ENCODE measurements at places on chromosomes 3 and 15.

DNA sequence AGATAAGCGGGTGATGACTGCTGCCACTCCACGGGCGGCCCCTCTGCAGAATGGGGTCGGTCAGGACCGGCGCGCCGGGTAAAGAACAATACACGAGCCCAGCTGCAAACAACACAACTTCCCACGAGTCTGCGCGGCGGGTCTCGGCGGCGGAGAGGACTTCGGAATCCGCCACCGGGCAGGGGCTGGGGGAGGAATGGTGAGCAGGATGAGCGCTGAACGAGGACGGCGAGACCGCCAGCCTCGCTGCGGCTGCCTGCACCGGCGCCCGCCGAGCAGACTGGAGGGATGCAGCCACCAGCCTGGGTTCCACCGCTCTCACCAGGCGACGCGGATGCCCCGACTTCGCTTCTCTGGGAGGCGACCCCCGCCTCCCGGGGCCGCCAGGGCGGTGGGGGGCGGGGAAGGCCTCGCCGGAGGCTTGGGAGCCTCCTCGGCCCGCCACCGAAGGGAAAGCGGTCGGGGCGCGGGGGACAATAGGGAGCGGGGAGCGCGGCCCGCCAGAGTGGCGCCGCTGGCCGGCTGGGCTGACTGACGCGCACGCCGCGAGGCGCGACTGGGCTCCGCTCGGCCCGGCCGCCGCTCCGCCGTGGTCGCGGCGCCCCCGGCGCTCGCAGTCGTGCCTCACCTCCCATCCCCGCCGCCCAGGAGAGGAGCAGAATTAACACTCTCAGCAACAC lies 515 bp downstream of the ADAM10 start:
- DNase-seq = peak; percentile 12

DNA sequence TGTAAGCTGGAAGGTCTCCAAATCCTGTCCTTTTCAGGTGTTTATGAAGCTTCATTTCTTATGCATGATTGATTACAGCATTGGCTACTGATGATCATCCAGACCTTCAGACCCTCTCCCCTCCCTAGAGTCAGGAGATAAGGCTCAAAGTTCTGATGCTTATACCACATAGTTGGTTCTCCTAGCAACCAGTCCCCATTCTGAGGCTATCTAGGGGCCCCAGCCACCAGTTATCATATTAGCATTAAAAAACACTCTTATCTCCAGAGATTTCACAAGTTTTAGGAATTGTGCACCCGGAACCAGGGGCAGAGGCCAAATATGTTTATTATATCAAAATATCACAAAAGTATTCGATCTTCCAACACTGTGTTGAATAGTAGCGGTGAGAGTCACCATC lies 953.1 kb downstream of the FHIT start:
- no peak for DNase-seq

DNA sequence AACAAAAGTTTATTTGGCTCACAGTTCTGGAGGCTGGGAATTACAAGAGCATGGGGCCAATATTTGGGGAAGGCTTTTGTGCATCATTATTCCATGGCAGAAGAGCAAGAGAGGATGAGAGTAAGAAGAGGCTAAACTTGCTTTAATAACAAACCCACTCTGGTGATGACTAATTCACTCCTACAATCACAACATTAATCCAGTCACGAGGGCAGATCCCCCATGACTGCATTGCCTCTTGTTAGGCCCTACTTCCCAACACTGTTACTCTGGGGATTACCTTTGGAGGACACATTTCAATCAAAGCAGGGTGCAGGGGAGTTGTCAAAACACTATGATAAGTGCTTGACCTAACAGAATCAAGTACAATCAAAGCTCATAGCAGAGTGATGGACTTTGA lies 181.7 kb downstream of the BBX start:
- no peak for DNase-seq

DNA sequence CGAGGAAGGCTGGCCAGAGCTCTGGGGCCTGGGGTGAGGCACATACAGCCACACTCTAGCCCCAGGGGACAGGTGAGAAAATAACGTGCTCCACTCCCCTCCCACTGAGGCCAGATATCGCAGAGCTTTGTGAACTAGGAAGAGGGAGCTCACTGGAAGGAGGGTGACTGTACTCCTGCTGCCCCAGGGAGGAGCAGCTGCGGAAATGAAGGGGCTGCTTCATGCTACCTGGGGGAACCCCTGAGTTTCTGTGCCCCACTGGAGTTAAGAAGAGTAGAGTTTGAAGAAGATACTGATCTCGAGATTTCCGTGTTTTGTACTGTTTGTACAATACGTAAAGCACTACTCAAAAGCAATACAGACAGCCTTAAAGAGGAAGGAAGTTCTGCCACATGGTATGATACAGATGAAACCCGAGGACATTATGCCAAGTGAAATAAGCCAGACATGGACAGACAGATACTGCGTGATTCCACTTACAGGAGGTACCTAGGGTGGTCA lies 44.6 kb downstream of the CMTM6 start:
- DNase-seq = no peak

DNA sequence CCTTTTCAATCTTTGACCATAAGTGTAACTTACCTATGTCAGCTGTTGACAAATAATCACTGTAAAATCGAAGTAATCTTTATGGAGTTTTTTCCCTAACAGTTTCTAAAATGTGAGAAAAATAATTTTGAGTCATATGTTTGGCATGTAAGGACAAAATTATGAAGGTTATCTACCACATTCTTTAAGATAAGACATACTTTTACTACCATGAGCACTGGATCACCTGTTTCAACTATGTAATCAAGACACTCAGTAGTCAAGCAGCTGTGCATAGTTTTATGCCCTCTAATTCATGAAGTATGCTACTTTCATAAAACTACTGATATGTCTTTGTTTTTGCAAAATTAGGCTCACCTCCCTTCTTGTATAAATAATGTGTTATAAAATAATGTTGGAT lies 12.1 kb downstream of the FGF7 start:
- no peak for DNase-seq

GRCh38 chr3:134597390-134597970 lies 53.3 kb downstream of the KY start:
- peak; percentile 71 for DNase-seq

DNA sequence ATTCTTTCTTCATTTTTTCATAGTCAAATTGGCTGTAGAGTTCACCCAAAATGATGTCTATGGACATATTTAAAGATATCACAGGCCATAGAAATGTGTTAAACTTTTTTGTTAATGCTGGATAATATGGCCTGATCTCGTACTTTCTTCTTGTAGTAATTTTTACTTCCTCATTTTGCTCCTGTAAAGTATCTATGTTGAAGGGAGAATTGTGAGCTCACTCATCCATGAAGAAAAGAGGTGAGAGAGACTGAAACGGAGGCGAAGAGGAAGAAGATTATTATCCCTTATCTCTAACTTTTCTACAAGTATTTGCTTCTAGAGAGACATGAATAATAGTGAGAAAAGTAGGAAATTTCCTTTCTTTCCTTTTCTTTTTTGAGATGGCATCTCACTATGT lies 613.8 kb upstream of the TBL1XR1 start:
- no peak for DNase-seq

- DNase-seq = peak; percentile 80
Measured at GRCh38 chr3:19931767-19932188, 2.2 kb downstream of the EFHB start.

DNA sequence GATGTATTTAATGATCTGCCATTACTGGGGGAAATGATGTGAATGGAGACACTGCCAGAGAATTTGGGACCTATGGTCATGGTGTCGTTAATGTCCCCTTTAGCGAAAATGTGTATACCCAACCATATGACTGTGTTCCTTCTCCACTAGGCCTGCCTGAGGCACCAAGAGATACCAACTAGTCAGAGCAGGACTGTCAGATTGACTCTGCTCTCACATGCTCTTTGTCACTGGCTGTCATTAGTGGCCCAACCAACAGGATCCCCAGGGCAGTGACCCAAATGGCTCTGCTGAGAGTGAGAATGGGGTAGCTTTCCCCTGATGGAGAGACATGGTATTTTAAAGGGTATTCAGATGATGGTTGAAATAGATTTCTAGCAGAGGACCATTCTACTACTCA lies 2.8 kb downstream of the TAGLN3 start:
- no peak for DNase-seq

DNA sequence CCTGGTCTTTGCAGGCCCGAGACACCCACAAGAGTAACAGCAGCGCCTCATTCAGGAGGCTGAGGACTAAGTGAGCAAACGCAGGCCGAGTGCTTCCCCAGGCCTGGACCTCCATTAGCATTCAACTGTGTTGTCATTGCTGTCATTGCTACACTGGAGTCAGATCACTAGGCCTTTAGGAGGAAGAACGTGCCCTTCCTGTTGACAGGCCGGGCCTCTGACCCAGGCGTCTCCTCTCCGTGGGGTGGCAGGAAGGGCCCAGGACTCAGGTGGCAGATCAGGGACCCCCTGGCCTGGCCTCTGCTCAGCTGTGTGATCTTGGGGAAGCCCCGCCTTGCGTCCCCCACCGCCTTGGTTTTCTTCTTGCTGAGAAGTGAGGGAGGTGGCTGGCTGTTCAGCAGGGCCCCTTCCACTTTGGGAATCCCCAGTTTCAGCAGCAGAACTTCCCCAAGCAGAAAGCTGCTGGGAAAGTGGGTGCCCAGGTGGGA lies 19.1 kb downstream of the ZDHHC19 start:
- no peak for DNase-seq

DNA sequence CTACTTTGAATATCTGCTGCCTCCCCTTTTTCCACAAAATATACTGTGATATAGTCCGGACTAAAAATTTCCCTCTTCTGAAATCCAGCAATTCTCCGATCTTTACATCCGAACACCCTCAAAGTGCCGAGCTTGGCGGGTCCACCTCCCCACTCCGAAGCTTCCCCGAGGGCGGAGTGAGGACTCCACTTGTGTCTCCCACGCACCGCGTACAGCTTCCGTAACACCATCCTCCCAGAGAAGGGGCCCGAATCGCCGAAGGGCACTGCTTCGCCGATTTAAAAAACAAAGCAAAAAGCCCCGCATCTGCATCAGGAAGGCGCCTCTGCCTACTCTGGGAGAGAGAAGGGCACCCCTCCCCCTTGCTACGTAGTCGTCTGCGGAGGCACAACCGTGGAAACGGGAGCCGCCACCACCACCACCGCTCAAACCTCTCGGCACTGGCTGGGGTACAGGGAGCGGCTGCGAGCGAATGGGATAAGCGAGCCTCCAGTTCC lies 551 bp downstream of the NCBP2 start:
- DNase-seq = peak; percentile 39

GRCh38 chr15:70339571-70340493 lies 242.1 kb upstream of the TLE3 start:
- no peak for DNase-seq

GRCh38 chr15:43135351-43135750 lies 2.0 kb downstream of the TMEM62 start:
- no peak for DNase-seq

GRCh38 chr3:112931736-112932521 lies 43.0 kb downstream of the CD200R1 start:
- DNase-seq = no peak

- no peak for DNase-seq
Measured at GRCh38 chr3:177124882-177125281, 72.4 kb downstream of the TBL1XR1 start.

Measured in PC-3 (cell line).